ENCODE measurements at places on chromosomes 2 and 18. TPM values are rescaled to one million over a fixed set of nuclear protein-coding genes. Genes with fewer than 3 reads are reported as not detected.

DNA sequence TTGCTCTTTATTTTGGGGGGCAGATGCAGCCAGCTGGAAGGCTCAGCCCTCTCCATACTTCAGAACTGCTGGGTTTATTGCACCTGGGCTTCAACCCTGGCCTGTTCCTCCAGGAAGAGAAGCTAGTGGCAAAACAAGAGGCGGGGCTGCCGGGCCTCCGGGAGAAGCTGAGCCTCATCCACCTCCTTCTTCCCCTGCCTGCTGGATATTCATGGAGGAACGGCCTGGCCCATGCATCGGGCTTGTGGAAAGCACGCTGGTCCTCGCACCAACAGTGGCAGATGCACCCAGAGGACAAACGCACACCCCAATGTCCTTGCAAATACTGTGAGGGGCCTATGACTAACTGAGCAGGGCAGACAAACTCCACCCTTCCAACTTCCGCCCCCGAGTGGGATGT lies 30.6 kb downstream of the FAM178B start:
- no peak for DNase-seq

GRCh38 chr2:7601990-7602389 lies 684.8 kb downstream of the RNF144A start:
- no peak for DNase-seq

- DNase-seq: no peak
These were observed 73.5 kb downstream of the GALNT3 start for GRCh38 chr2:165720511-165720910.

Gene GPR75
- total RNA-seq: 3.1 TPM

Gene NEB
- 0.09 TPM for total RNA-seq

DNA sequence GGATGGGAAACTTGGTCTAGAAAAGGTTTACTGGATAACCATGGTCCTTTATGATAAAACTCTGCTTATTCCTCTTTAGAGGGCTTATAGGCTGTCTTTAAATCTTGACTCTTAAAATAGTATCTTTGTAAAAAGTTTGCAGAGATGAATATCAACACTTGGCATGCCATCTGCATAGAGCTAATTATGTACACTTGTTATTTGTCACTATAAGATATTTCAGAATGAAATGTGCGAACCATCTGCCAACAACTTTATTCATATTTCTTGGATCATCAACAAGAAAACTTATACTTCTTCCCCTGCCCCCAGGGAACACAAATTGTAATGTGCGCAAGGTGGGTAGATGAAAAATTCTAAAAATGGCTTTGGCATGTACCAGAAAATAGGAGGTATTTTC lies 653.0 kb upstream of the CHAC2 start:
- DNase-seq: no peak

- no peak for DNase-seq
These were observed 2.0 kb downstream of the ZNF521 start for GRCh38 chr18:25349926-25350487.

GRCh38 chr2:46909771-46910419 lies 5.7 kb downstream of the MCFD2 start:
- peak; percentile 82 for DNase-seq

Gene AMER3
- total RNA-seq: not detected

DNA sequence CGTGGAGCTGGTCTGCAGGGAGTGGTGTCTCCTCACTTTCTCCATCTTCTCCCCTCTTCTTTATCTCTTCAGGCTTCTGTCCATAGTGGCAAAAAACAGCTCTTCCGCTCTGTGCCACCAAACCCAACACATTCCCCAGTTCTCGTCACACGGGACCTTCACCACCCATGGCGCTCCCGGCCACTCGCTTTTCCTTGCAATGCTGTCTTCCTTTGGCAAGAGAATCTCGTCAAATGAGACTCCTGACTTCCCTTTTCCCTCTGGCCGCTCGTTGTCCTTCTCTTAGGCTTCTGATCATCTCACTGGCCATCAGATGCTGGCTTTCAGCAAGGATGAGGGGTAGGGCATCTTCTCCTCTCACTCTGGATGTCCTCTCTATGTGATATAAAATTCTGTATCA lies 72.9 kb downstream of the DCDC2C start:
- no peak for DNase-seq

All from activated CD4-positive, alpha-beta T cell treated with anti-CD3 and anti-CD28 coated beads, Interleukin-2, amount 10 ng/mL, durations not matched to agents 24 days and 14 days (primary cell).